Astrocyte of the cerebellum (primary cell): ENCODE measurements at places on chromosomes 3 and 15.

DNA sequence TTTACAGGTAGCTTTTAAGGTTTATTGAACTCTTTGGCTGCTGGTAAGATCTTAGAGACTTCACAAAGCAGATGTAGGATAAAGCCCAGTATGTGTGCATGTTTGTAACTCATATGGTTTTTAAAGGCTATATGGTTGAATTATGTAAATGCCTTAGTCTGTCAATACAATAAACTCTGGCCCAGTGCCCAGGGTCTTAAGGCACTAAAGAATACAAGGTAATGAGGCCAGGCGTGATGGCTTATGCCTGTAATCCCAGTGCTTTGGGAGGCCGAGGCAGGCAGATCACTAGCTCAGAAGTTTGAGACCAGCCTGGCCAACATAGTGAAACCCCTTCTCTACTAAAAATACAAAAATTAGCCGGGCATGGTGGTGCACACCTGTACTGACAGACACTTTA lies 170.3 kb upstream of the CGNL1 start:
- DNase-seq = no peak

- no peak for DNase-seq
These were observed 9.0 kb downstream of the TMEM43 start for GRCh38 chr3:14133876-14134275.

DNA sequence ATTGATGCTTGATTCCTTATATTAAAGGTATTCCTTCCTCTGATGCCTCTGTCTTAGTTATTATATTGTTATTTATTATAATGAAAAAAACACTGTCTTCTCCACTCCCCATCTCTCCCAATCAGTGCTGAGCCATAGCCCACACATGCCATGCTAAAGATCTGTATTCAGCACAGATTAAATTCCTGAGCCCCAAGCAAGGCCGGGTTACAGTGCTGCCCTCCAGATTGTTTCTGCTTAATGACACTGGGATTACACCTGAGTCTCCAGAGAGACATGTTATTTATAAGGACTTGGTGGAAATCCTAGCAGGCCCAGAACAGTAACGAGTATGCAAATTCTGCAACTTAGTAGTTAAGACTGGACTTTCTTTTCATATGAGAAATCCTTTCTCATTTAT lies 305.9 kb upstream of the UMPS start:
- no peak for DNase-seq

DNA sequence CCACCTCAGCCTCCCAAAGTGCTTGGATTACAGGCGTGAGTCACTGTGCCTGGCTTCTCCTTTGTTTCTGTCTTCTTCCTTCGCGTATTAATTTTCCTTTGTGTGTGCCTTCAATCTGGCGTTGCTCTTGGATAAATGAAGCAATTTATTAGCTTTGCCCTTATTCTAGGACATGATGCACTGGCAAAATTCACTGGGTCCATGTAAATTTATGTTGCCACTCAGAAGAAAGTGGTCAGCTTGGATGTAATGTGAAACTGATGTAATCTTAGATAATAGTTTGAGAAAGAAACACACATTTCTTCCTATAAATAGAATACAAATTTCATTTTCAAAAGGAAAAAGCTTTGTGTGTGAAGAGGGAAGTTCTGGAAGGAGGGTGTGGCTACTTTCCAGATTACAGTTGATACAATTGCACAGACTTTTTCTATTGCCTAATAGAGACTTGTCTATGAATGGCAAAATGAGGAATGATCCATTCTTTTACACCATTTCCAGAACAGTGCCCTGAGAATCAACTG lies 23.3 kb upstream of the ATP1B3 start:
- no peak for DNase-seq

- DNase-seq = peak; percentile 83
These were observed 257.9 kb downstream of the UACA start for GRCh38 chr15:70505411-70505919.

DNA sequence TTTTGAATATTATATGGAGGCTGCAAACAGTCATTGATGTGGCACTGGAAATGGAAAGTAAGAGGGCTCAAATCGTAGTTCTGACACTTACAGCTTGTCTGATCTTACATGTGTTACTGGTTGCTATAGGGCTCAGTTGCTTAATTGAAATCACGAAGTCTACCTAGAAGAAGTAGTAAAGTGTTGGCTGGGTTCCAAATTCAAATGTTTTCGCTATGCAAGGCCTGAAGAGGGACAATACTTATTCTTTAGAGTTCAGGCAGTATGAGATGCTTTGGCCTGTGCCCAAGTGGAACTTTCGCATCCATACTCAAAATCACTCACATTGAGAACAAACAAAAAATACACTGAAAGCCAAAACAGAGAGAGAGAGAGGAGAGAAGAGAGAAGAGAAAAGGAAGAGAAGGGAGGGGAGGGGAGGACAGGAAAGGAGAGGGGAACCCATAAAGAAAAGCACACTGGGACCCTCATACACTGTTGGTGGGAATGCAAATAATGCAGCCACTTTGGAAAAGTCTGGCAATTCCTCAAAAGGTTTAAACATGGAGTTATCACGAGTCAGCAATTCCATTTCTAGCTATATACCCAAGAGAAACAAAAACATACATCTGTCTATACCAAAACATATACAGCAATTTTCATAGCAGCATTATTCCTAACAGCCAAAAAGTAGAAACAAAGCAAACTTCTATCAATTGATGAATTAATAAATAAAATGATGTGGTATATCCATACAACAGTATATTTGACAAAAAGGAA lies 2.9 kb upstream of the FXR1 start:
- DNase-seq = no peak

DNA sequence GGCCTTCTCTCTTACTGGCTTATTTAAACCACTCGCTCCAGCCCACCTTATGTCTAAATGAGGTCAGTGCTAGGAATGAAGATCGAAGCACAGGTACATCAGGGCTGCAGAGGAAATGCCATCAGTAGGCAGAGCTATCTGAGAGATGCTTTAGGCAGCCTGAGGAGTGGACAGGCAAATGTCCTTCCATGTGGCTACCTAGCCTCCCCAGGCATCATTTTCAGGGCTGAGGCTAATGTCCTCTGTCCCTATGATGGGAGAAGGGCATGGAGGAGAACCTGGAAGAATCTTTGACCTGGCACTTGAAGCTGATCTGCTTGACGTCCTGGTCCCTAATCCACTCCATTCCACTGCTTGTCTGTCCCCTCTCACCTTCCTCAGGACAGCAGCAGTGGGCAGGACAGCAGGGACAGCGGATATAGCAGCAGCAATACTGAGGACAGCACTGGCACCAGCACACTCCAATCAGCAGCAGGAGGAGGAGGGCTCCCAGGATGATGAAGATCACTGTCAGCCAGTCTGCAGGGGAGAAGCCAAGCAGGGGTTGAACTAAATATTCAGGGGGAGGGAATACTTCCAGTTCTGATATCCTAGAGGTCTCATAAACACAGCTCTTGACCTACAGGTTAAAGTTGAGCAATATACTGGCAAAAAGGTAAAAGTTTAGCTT lies 21.0 kb downstream of the ILDR1 start:
- DNase-seq = no peak

DNA sequence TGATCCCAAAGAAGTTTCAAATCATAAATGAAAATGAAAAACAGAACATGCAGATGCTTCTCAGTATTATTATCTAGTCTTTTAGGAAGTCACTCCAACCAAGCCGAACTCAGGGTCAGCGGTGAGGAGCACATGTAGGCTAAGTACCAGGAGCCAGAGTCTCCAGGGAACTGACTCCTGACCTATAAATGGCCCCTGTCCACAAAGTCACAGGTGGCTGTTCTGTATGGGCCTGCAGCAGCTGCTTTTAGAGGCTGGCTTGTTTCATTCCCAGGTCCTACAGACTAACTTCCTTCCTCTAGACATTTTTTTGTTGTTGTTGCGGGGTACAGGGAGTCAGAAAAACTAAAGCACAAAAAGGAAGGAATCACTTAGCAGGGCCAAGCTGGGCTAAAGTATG lies 54.6 kb downstream of the DAPK2 start:
- no peak for DNase-seq

GRCh38 chr15:91988071-91988470 lies 134.6 kb downstream of the SLCO3A1 start:
- DNase-seq = no peak
